BE2C (cell line): ENCODE measurements at places on chromosomes 12 and 14.

- peak; percentile 78 for DNase-seq
These were observed 592 bp upstream of the KCNK10 start for GRCh38 chr14:88323523-88324199.

DNA sequence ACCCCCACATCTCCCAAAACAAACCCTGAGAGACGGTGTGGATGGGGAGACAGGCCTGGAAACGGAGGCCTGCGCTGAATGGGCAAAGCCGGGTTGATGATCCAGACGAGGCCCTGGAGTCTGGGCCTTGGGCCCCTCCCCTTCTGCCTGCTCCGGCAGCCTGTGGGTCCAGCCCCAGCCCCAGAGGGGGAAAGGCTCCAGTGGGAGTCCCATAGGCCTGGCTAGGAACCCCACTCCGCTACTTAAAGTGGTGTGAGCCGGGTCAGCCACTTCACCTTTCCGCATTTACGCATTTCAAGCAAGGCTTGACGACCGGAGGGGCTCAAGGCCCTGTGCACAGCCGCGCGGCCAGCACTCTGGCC lies 695 bp upstream of the TNFAIP2 start:
- peak; percentile 72 for DNase-seq

GRCh38 chr14:54259821-54260220 lies 137.0 kb upstream of the CDKN3 start:
- no peak for DNase-seq

DNA sequence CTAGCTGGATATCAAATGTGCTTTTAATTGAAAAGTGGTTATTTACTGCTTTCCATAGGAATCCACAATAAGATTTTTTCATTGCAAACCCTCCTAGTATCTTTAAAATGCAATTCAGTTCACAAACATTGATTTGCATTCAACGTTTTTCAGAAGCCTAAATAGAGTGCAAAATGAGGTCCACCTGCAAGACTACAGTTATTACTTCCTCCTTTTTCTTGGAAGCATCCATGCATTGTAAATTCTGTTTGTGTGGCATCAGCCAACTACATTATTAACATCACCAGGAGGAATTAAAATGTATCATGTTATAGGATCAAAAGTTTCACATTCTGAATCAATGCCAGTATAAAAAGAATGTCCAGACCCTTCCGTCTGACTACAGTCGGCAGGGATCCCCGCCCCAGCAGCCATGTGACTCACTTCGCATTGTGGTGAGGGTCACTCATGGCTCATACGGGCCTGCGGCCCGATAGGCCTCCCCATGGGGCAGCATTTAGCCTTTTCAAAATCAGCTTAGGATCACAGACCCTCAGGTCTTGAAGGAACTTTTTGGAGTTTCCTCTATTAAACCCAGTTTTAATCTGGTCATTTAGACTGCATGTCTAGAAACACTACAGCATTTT lies 46.3 kb downstream of the NTF3 start:
- DNase-seq: no peak

- no peak for DNase-seq
These were observed 56.3 kb downstream of the SLC4A8 start for GRCh38 chr12:51480978-51481377.

DNA sequence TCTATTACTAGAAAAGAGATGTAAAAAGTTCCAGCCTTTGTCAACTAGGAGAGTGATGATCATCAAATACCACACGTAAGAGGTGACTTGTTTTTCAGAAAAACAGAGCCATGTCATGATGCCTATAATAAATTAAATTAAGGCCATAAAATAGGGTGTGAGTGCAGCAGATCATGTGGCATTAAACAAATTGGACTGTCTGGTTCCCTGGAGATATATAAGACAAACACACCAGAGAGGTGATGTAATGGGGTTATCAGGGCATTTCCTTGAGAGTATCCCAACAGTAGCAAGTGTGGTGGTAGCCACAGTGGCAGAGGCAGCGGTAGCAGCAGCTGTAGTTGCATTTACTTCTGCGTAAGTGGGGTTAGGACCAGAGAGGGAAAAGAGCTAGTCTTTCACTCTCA lies 14.6 kb upstream of the GALNT6 start:
- peak; percentile 81 for DNase-seq

DNA sequence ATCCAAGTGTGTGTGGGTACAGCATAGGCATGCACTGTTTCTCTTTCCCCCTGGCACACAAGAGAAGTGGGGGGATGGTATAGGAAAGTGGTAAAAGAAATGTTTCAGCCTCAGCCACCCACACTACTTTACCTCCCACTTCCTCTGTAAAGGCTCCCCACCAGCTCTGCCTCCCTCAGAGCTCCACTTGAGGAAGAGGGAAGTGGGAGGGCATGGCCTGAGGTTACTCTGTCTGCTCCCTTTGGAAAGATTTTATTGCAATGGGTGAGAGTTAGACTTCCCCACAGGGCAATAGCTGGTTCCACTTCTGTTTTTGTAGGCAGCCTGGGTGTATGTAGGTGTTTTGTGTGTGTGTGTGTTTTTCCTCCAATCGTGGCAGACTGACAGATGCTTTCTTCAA lies 145.3 kb downstream of the SSPN start:
- DNase-seq: no peak

DNA sequence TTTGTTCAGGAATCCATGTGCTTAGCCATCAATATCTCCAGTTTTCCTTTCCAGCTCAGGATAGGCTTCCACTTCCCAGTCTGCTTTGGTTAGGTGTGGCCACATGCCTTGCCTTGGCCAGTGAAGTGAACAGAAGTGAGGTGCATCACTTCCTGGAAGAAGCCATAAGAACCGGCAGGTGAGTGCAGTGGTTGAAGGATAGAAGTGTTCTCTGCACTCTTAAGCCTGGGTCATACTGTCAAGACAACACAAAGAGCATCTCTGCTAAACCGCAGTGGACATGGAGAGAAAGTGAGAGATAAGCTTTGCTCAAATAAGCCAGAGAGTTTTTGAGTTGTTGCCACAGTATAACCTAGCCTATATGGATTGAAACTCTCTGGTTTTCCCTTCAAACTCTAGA lies 11.4 kb downstream of the GNG2 start:
- DNase-seq: no peak

DNA sequence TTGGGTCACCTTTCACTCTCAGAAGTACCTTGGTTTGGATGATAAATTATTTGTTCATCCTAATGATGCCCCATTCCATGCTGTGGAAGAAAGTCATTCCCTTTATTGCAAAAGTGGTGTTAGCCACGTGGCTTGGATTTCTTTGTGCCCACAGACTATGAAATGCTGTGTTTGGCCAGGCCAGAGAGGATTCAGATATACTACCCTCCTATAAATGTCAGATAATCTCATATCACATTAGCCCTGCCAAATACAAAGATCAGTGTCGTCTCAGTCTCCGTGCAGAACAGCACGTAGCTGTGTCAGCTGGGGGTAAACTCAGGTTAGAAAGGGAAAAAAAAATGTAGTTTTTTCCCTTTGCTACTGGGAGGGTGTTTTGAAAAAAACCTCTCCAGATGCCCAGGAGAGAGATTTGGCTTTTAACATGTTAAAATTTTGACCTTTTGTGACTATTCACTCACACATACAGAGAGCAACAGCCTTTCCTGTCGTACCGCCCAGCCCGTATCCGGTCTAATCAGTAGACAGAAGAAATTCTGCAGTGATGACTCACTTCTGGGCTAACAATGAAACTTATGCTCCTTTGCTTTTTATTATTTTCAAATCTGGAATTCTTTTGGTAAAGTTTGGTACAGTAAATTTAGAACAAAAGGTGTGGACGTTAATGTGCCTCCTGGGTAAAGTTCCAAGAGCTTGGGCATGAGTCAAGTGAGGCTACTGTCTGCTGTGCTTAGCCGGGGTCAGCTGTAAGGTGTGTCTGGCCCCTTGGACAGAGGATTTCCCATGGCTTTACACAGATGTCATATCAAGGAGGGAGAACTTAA lies 8.5 kb upstream of the PTPRB start:
- peak; percentile 16 for DNase-seq

DNA sequence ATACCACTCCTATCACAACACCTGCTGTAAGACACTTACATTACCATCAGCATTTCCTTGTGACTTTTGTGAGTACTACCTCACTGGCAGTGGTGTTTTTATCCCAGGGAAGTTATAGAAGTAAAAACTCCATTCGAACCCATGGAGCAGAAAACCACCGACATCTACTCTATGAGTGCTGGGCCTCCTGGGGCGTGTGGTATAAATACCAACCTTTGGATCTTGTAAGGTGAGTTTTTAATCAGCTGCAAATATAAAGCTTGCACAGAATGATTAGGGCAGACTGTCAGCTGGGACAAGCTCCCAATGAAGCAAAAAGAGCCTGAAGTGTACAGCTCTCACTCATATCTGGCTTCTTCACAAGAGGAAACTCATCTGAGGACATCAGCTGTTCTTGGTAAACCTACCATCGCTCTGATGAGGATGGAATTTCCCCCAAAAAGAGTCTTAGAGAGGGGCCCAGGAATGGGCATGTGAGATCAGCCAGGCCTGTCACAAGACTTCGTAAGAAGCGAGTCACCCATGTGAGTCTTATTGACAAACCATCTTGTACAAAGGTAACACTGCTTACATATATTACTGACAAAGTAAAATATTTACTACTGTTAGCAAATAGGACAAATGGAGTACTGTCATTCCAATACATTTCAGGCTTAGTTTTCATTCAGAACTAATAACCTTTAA lies 170.0 kb downstream of the SLC5A8 start:
- no peak for DNase-seq
